ENCODE measurements at places on chromosomes 1 and 21. TPM values are rescaled to one million over a fixed set of nuclear protein-coding genes. Genes with fewer than 3 reads are reported as not detected.

The SYDE2 gene
- total RNA-seq, result 13.7 TPM

The NVL gene
- total RNA-seq, result 96.6 TPM

The TMEM52 gene
- 3.3 TPM for total RNA-seq

The PMF1 gene
- 44.9 TPM for total RNA-seq

The LAPTM5 gene
- 10.3 TPM for total RNA-seq

The REN gene
- not detected for total RNA-seq

The ASPM gene
- total RNA-seq, result 10.7 TPM

The DISC1 gene
- total RNA-seq, result 2.3 TPM

The GLIS1 gene
- 0.54 TPM for total RNA-seq

The FRRS1 gene
- total RNA-seq, result 7.4 TPM

The HUNK gene
- 5.0 TPM for total RNA-seq

The FLG2 gene
- 0.13 TPM for total RNA-seq

The TMEM63A gene
- 339 TPM for total RNA-seq

The DEPDC1 gene
- total RNA-seq, result 1.1 TPM

The RXRG gene
- 10.7 TPM for total RNA-seq

The S100A16 gene
- total RNA-seq, result 277 TPM

The PTPN22 gene
- total RNA-seq, result 12.4 TPM

The DIRAS3 gene
- total RNA-seq, result 1.1 TPM

The RHD gene
- not detected for total RNA-seq

The S100A4 gene
- total RNA-seq, result 38.2 TPM

The RGS4 gene
- total RNA-seq, result not detected

The GJA4 gene
- 6.1 TPM for total RNA-seq

The SLC16A1 gene
- 15.6 TPM for total RNA-seq

The CCDC30 gene
- total RNA-seq, result 8.3 TPM

The OR2T33 gene
- not detected for total RNA-seq

The RHEX gene
- 28.1 TPM for total RNA-seq

The ITGB2 gene
- total RNA-seq, result 9.3 TPM

The GJB4 gene
- not detected for total RNA-seq

The DCST1 gene
- not detected for total RNA-seq

The TMCC2 gene
- total RNA-seq, result 0.53 TPM

The ARHGAP29 gene
- 9.7 TPM for total RNA-seq

The EVA1B gene
- 4.4 TPM for total RNA-seq

The ZBTB7B gene
- total RNA-seq, result 35.5 TPM

The SLC25A34 gene
- total RNA-seq, result 32.2 TPM

Measured in Peyer's patch (tissue), 4 donors.